ENCODE measurements at places on chromosomes 7 and 10.
A peak's percentile ranks its signal among the peaks of the same experiment; 100 is the strongest.

- no peak for DNase-seq
These were observed 481.4 kb downstream of the GALNT17 start for GRCh38 chr7:71613313-71613712.

DNA sequence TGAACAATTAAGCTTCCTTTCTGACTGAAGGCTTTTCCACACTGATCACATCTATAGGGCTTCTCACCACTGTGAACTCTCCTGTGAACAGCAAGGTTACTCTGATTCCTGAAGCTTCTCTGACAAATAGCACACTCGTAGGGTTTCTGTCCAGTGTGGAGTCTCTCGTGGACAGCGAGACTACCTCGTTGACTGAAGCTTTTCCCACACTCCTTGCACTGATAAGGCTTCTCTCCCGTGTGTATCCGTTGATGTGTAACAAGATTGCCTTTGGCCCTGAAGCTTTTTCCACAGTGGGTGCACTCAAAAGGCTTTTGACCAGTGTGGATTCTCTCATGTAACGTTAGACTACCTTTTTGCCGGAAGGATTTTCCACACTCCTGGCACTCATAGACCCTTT, 4.4 kb downstream of the ZNF32 start:
- no peak for DNase-seq

GRCh38 chr7:463817-464453, 55.7 kb downstream of the PDGFA start:
- DNase-seq: no peak

GRCh38 chr7:96855139-96855538, 145.5 kb upstream of the SEM1 start:
- DNase-seq: no peak

DNA sequence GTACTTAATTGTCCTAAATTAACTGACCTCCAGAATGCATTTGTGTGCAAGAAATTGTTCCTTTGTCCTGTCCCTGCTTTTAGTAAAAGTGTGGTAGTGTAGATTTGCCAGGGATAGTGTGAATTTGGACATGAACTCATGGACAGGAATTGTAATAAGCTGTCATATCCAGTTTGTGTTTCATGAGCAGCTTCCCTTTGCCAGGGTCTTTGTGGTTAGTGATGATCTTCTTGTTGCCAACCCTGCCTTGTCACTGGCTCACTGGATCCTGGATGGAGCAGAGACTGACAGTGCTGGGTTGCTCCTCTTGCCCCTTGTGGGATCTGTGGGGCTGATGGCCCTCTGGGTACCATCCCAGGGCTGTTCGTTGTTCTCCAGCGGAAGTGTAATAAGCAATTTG, 110.1 kb downstream of the CCNY start:
- no peak for DNase-seq

GRCh38 chr10:90872648-90873020, 860 bp downstream of the RPP30 start:
- no peak for DNase-seq

GRCh38 chr10:72702868-72703581, 11.1 kb downstream of the MCU start:
- DNase-seq: no peak

GRCh38 chr7:138510003-138510402, 49.9 kb downstream of the TRIM24 start:
- DNase-seq: no peak

- no peak for DNase-seq
These were observed 20.7 kb downstream of the AVL9 start for GRCh38 chr7:32515890-32516550.

GRCh38 chr10:124032971-124033886, 60.2 kb downstream of the CHST15 start:
- no peak for DNase-seq

DNA sequence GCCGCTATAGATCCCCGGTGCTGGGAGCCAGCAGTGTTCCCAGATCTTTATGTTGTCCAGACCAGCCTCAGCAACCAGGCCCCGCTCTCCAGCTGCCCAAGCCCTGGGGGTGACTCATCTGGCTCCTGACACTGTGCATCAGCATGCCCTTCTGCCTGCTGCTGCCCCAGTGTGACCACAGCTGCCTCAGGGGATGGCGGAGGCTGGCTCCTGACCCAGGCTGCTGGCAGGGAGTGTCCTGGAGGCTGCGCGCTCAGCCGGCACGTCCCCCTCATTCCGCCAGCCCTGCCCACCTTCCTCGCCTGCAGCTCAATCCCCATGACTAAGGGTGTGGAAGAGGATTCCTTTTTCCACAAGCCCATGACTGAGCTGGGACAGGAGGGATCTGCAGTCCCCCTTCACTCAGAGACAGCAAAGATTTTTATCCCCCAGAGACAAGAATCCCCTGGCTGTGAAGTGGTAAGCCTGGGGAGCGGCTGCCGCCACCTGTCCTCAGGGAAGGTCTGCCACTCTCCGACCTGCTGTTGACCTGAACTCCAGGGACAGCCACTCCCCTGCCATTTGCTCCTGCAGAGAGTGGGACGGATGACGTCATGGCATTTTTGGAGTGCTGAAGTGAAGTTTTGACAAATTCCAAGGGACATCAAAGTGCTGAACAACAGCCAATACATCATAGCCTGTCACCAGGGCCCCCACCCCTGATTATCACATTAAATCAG, 182.8 kb upstream of the BMPER start:
- no peak for DNase-seq

GRCh38 chr10:361203-362081, 226.2 kb downstream of the ZMYND11 start:
- no peak for DNase-seq

DNA sequence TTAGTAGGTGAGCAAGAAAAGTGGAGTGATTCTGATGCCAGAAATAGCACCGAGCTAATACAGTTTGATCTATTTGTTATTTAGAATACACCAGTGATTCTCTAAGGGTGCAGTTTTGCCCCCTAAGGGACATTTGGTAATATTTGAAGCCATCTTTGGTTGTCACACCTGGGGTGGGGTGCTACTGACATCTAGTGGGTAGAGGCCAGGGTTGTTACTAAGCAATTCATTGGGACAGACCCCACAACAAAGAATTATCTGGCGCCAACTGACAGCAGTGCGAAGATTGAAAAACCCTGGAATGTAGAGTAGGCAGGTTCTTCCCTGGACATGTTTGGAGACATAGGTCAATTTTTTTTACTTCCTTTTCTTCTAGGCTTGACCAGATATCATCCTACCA, 14.6 kb downstream of the PALS2 start:
- DNase-seq: peak; percentile 12

DNA sequence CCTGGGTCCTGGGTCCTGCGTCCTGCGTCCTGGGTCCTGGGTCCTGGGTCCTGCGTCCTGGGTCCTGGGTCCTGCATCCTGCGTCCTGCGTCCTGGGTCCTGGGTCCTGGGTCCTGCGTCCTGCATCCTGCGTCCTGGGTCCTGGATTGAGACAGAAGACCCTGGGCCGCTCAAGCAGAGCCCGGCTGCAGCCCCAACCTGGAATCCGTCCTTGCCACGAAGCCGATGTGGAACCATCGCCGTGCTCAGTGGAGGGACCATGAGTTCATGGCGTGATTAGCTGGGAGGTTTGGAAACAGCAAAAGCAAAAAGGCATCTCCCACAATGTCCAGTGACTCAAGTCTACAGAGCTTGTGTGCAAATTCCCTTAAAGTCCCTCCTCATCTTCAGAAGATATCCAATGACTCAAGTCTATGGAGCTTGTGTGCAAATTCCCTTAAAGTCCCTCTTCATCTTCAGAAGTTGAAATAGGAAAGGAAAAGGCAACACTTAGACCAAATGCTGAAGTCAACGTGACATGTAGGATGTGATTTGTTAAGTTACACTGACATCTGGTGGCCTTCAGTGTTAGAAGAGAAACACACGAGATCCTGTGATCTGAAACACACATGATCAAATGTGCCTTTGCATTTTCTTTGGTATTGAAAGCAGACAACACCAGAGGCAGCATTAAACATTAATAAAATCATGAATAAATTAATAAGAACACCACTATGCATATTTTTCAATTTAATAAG, 179.9 kb downstream of the PTPRN2 start:
- DNase-seq: no peak

DNA sequence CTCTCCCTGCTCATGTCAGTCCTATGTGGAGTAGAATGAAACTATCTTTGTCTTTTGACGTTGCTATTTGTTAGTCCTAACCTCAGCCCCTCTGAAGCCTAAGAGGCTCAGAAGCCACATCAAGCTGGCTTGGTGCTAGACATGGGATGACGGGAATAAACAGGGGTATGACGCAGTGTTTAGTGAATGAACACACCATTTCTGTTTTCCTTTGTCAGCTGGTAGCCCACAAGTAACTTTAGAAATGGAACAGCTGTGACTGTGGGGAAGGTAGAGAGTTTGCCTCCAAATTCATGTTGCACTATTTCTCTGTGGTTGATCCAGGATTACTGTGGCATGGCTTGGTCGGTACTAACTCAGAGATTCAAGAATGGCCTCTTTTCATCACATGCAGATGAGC, 31.3 kb downstream of the COX15 start:
- no peak for DNase-seq

DNA sequence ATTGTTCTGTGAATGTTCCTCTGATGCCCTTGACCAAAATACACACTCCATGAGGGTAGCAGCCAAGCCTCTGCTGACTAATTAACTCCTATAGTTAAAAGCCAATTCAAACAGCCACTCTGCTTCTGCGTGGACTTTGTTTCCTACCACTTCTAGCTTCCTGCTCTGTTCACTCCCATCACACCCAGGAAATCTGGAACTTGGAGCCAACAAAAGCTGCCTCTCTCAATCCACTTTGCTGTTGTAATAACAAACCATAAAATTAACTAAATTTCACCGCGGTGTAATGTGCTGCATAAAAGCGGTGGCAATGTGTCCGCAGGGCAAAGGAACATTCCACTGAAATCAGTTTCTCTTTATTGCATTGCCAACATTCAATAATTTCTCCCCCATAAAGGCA, 239.5 kb downstream of the PLXNA4 start:
- DNase-seq: no peak

DNA sequence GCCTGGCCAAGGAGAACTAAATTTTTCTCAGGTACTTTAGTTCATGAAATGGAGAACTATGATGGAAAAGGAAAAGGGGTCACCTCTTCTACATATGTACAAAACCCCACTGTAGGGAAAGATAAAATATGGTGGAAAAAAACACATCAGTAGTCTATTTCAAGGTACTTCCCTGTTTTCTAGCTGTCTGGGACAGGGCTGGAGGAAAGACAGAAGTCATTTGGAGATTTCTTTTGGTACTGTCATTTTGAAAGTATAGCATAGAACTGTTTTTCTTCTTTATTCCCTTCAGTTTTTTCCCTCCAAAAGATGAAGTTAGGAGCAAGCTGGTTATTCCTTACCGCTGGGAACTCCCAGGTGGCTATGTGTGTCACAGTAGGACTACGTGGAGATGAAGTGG, 196.1 kb downstream of the DOCK4 start:
- no peak for DNase-seq

GRCh38 chr10:3761904-3762303, 23.1 kb downstream of the KLF6 start:
- no peak for DNase-seq

DNA sequence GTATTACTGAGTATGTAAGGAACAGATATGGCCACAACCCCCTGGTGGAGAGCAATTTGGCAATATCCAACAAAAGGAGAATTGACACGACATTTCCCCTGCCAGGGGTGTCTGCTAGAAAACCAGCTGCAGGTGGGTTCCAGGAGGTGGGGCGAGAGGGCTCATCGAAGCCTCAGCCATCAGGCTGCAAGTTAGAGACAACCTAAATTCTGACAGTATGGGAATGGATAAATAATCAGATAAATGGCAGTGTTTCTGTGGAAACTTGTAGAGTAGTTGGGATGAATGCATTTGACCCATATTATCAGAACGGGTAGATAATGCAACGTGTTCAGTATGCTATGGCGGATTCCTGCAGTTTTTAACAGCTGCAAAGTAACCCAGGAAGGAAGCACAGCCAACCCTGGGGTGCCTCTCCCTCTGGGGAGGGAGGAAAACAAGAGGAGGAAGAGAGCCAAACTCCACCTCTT, 3.5 kb downstream of the TMEM273 start:
- DNase-seq: no peak

DNA sequence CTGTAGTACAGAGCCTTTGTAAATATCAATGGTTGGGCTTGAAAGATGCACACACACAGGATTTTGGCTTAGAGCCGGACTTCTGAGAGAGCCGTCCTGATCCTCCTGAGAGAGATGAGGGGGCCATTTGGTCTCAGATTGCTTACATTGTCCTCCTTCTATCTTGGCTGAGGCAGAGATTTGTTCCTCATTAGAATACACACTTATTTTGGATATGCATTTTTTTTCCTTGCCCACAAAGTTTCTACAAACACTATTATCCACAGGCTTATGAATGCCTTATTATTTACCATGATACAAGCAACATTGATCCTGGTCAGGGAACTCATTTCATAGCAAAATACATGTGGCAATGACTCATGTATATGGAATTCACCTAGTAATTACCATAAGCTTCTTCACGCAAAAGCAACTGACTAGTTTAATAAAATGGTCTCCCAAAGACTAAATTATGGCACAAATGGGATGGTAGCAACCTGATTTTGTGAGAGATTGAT, 175.3 kb downstream of the MDFIC start:
- no peak for DNase-seq

DNA sequence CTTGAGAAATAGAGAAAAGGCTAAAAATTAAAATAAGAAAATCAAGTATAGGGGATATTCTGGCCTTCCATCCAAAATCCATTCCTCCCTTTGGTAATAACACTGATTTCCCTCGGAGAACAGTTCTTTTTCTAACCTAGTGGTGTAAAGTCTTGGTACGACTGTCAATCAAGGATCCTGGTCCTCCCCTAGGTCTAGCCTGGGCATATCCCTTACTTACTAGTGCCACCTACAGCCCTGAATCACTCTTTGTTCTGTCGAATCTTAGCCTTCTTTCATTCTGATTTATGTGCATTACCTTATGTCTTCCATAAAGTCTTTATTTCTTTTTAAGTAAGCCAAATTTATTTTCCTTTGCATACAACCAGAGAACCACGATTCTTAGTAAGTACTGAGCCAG, 298.7 kb upstream of the LRRTM3 start:
- DNase-seq: no peak

GRCh38 chr7:26543340-26543739, 251.7 kb downstream of the SNX10 start:
- no peak for DNase-seq

GRCh38 chr7:156606691-156607331, 33.8 kb upstream of the RNF32 start:
- no peak for DNase-seq

GRCh38 chr7:38294926-38295325, 21.5 kb upstream of the TARP start:
- no peak for DNase-seq

GRCh38 chr7:2251381-2251780, 9.4 kb downstream of the NUDT1 start:
- DNase-seq: no peak

GRCh38 chr7:106178593-106179134, 66.6 kb upstream of the SYPL1 start:
- DNase-seq: no peak

GRCh38 chr10:115963848-115964247, 309.2 kb downstream of the GFRA1 start:
- DNase-seq: no peak

GRCh38 chr7:149850716-149851115, 12.5 kb downstream of the ZNF862 start:
- DNase-seq: no peak
